ENCODE measurements at places on chromosomes 11 and 22.
A peak's percentile ranks its signal among the peaks of the same experiment; 100 is the strongest.

- no peak for DNase-seq
Measured at GRCh38 chr22:47154621-47155081, 392.2 kb downstream of the TBC1D22A start.

DNA sequence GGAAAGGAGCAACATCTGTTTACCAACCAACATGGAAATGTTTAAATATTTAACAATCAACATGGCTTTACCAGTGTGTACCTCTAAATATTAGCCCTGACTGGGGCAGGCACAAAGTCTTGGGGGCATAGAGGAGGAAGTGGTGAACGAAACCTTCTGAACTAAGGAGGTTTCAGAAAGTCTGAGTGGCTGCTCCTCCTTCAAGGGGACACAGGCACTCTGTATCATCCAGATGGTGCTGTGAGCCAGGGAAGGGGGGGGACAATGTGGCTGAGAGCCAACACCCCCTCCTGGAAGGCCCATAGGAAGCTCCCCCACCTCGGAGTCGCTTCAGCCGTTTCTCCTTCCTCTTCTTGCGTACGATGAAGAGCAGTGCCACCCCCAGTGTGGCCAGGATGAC is 107.7 kb downstream of the CEP164 start:
- DNase-seq: no peak

DNA sequence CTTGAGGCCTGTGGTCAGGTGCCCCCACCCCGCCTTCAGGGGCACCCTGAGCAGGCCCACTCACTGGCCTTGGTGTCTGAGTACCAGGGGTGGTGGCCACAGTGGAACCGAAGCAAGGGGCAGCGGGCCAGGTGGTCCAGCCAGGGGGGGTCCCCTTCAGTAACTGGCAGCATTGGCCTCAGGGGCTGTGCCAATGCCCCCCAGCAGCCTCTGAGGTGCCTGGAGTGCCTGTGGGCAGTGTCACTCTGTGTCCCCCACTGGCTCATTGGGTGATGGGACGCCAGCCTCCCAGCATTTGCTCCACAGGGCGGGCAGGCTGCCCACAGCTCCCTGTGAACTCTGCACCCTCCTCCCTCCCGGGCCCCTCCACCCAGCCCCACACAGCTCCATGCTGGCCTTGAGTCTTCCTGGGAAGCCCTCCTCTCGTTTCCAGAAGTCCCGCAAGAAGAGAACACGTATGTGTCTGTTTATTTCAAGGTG is 29.5 kb upstream of the CARS1 start:
- DNase-seq: no peak

DNA sequence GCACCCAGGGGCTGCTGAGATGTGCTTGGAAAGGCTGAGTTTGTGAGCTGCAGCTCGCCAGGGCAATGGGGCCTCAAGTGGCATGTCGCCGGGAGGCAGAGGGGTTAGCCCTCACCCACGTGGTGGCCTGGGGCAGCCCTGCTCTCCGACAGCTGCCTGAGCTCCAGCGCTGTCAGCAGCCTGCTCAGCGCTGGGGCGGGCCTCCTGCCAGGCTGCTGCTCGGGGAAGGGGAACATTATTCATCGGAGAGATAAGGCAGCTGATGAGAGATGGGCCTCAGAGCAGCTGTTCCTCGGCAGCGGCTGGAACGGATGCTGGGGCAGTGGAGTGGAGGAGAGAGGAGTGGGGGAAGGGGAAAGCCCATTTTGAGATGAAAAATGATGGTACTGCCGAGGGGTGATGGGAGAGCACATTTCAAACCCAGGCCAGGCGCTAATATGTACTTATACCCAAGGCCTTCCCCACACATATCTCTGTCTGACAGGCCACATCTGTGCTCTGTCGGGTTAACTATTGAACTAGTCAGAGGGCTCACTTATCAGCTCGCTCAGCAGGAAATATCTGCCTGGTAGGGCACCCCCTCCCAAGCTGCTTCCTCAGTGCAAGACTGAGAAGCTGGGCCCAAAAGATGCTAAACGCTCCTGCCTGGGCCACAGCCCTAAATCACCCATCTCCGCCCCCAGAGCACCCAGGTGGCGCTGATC is 79.5 kb downstream of the TIMP3 start:
- no peak for DNase-seq

GRCh38 chr11:68525336-68525735 is 64.8 kb downstream of the PPP6R3 start:
- no peak for DNase-seq

DNA sequence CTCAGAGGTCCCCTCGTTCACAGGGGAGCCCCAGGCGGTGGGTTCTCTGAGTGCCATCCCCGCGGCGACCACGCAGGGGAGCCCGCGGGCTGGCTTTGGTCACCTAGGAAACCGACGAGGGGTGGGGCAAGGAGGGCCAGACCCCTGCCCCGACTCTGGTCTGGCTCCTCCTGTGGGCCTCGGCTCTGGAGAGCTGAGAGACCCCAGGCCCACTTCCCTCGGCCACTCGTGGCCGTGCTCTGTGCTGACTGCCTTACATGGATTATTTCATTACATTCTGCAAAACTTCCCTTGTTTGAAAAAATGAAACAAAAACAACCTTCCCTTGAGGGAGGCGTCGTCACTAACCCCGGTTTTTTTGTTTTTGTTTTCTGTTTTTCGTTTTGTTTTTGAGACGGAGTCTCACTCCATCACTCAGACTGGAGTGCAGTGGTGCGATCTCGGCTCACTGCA is 15.1 kb upstream of the CYTH4 start:
- DNase-seq: peak; percentile 74

GRCh38 chr11:92911478-92911877 is 58.0 kb upstream of the MTNR1B start:
- no peak for DNase-seq

GRCh38 chr11:98559961-98560360 is 460.8 kb upstream of the CNTN5 start:
- DNase-seq: no peak

GRCh38 chr11:112161012-112161411 is 2.9 kb downstream of the IL18 start:
- no peak for DNase-seq

GRCh38 chr11:122123263-122123929 is 7.4 kb upstream of the BLID start:
- no peak for DNase-seq

DNA sequence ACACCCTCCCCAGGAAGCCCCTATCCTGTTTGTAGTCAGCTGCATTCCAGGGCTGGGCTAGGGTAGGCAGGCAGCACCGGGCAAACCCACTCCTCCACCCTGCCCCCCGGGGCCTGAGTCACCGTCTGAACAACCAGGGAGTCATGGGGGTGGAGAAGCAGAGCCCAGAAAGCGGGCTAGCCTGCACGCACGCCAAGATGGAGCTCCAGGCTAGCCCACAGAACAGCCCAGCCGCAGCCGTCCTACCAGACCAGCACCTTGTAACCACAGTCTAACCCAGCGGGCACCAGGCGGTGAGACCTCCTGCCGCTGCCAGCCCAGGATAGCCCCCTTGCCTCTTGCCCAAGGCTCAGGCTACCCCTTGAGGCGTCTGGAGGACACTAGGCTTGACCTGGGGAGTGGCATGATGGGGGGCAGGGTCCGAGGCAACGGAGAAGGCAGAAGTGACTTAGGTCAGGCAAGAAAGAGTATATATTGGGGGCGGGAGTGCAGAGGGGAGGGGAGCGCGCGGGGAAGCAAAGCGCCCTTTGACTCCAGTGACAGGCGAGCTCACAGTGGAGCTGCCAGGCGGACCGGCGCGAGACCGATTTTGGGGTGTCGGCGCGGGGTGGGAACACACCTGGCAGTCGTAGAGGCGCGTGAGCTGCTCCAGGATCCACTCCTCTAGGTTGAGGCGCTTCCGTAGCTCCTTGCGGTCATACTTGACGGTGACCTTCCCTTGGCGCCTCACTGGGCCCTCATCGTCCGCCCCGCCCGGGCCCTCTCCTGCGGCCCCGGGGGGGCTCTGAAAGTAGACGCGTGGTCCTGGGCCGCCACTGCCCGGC is 734 bp downstream of the PPP1R14B start:
- DNase-seq: peak; percentile 72

DNA sequence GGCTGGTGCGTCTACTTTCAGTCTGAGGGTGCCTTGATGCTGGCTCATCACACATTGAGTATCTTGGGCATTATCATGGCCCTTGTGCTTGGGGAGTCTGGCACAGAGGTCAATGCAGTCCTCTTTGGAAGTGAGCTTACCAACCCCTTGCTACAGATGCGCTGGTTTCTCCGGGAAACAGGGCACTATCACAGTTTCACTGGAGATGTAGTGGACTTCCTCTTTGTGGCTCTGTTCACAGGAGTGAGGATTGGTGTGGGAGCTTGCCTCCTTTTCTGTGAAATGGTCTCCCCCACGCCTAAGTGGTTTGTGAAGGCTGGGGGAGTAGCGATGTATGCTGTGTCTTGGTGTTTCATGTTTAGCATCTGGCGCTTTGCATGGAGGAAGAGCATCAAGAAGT is 4.9 kb downstream of the TLCD5 start:
- DNase-seq: no peak

GRCh38 chr11:25225078-25225477 is 728.2 kb downstream of the LUZP2 start:
- DNase-seq: no peak

DNA sequence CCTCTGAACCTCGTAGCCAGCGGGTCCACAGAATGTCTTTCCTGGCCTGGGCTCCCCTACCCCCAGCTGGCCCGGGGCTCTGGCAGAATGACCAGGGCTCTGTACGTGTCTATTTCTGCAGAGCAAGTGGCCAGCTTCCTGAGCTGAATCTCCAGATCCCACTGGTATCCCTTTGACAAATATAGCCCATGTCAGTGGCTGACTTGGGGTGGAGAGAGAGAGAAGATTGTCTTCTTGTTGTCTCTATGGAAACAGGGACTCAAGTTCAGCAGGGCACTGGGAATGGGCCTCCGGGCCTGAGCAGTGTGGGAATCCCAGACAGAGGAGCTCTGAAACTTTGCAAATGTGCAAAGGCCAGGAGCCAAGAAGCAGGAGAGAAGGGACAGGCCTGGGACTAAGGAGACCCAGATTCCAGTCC is 33.9 kb downstream of the ANO1 start:
- no peak for DNase-seq

GRCh38 chr11:65150509-65151299 is 16.4 kb upstream of the SYVN1 start:
- DNase-seq: no peak

GRCh38 chr11:80636999-80637398 is 1196.2 kb upstream of the TENM4 start:
- no peak for DNase-seq

GRCh38 chr22:42317691-42318547 is 47.5 kb upstream of the TCF20 start:
- no peak for DNase-seq

DNA sequence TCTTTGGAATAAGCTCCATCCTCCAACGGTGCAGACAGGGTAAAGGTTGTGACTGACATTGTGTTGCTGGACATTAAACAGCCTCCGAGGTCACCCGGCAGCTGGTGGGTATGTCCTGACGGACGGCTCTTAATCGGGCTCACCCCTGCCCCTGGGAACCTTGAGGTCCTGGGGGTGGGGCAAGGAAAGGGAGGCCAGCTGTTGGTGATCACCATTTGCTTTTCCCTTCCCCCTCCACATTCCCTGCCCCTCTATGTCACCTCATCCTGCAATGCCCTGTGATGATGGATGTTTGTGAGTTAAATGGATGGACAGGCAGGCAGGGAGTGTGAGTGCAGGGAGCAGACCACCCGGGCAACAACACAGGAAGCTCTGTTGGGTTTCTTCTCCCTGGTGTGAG is 26.3 kb downstream of the APLNR start:
- DNase-seq: no peak

- DNase-seq: no peak
Measured at GRCh38 chr11:119320776-119321524, 4.0 kb upstream of the MCAM start.

DNA sequence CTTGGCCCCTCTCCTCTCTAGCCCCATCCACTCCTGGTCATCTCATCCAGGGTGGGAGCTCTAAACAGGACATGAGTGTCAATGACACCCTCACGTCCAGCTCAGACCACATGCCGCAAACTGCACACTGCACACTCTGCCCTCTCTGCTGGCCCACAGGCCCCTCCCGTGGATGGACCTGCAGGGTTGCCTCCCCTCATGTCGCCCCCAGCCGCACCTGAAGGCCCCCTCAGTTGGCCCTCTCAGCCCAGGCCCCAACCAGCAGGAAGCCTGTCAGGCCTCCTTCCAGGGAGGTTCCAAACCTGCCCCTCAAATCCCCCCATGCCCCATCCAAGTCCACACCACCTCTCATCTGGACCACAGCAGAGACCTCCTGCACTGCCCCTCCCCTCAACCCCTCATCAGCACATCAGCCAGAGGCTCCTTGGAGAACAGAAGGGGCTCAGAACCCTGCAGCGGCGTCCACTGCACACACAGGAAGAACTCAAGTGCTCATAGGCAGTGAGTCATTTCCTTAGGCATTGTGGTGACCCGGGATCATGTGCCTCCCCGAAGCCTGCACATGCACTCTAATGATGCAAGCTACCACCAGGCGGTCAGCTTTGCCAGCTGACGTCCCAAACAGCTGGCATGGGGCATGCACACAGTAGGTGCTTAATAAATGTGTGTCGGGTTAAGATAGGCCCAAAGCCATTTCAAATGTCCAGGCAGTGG is 12.9 kb upstream of the CDKN1C start:
- DNase-seq: peak; percentile 36

- DNase-seq: no peak
Measured at GRCh38 chr11:8291421-8292350, 28.0 kb upstream of the LMO1 start.

DNA sequence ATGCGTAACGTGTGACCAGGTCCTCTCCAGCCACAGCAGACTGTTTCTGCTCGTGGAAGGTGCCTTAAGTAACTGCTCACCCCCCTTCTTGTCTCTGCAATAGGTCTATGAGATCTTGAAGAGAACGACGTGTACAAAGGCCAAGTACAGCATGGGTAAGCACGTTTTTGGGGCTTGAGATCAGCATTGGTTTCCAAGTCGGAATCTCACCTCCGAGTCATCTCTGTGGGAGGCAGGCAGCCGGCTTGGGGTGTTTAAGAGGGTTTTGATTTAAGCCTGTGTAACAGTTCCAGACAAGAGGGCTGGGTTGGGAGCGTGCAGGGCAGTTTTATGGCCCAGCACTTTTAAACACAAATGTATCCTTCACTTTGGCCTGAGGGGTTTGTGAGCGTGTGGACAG is 30.1 kb downstream of the ANO1 start:
- no peak for DNase-seq

- no peak for DNase-seq
Measured at GRCh38 chr22:49884075-49884474, 30.4 kb downstream of the ZBED4 start.

GRCh38 chr11:636511-637332 is at the start of gene DRD4:
TSS of gene DRD4 (plus strand) at chr11:637269. CDS start at chr11:637305, 36 bp downstream.
- no peak for DNase-seq

DNA sequence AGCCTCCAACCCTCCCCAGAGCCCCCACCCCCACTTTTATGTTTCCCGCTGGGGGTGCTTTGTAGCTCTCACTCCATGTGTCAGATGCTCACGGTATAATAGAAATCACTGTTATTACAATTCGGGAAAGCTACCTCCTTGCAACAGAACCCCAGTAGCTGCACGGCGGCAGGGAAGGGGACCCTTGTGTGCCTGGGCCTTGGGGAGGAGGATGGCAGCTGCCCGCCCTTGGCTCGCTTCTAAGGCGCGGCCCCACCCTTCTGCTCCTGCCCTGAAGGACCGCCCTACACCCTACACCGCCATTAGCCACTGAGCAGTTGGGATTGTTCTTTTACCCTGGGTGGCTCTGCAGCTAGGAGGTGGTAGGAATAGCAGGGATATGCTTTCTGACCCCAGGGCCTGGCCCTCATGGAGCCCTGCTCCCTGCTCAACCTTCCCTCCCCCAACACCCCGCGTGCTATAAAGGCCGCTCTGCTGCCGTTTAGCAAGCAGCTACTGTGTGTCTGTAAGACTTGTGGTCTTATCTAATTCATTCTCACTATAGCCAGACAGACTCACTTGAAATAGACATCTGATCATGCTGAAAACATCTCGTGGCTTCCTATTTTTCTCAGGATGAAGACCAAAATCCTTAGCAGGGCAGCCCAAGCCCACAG is 219.7 kb downstream of the CEP164 start:
- DNase-seq: no peak

All from stimulated activated CD4-positive, alpha-beta T cell treated with anti-CD3 and anti-CD28 coated beads, Interleukin-12 subunit alpha, Interleukin-12 subunit beta, amount 100 ng/mL, for 48 hours (primary cell).